ENCODE measurements at places on chromosomes 5 and 9.

- DNase-seq = no peak
Measured at GRCh38 chr9:89579741-89580385, 24.9 kb upstream of the GADD45G start.

DNA sequence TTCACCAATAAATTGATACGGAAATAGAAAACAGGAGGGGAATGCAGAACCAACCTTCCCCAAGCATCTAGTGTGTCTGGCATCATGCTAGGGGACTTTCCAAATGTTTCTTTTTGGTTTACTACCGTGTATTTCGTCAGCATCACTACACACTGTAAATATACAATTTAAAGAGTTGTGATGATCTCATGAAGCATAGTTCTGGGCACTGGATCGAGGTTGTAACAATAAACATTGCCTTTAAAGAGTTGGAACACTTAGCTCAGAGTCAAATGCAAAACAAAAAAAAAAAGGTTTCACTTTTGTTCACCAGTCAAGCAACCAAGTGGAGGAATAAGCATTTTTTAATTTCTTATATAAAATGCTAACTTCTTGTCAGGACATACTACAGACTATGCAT is 2.9 kb upstream of the SCAI start:
- no peak for DNase-seq

- DNase-seq = no peak
Measured at GRCh38 chr9:70054521-70054920, 10.9 kb downstream of the MAMDC2 start.

DNA sequence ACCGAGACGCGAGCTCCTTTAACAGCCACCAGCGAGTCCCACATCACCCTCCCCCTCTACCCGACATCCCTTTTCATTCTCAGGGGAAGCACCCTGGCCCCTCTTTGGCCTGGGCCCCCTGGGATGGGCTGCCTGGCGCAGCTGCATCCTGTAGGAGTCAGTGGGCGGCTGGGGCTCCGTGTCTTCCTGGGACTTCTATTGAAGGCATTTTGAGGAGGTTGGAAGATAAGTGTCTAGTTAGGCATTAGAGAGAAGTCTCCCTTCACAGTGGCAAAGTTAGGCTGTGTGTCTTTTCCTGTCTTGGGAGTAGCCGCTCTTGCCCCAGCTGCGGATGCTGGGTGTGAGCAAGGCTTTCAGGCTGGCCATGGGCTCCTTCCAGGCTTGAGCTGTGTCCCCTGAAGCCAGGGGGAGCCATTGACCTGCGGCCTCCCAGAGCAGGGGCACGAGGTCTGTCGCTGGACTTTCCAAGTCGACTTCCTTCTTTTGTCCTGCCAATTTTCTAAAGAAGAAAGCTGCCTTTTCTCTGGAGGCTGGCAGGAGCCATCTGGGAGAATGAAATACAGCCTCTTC is 18.6 kb upstream of the NKD2 start:
- DNase-seq = no peak

DNA sequence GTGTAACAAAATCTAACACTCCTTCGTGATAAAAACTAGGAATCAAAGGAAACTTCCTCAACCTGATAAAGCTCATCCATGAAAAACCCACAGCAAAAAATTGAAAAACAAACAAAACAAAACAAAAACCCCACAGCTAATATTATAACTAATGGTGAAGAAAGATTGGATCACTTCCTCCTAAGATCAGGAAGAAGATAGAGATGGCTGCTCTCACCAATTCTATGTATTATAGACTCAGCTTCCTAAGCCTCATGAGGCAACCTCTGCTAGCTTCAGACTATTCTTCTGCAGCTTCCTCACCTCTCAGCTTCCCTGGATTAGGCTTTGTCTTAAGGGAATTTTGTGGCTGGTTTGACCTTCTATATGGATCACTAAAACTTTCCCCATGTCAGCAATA is 40.1 kb downstream of the PHAX start:
- DNase-seq = no peak

DNA sequence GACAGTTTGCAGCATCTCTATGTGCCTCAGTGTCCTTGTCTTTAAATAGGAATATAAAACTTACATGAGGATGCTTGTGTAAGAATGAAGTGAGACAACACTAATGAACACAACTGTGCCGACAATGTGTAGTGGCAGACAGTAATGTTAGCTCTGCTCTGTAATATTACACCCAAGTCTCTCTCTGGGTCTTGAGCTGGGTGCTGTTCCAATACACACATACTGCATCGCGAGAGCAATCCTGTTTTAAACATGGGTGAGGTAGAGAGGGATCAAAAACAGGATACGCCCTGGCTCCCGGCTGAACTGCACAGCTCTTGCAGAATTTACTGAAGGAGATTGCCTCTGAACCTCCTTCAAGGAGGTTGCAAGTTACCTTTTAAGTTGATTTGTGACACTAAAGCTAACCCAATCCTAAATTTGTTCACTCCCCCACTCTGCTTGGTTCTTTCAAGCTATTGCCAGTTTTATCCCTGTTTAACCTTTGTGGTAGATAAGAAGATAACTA is 155.2 kb upstream of the ISL1 start:
- DNase-seq = no peak

DNA sequence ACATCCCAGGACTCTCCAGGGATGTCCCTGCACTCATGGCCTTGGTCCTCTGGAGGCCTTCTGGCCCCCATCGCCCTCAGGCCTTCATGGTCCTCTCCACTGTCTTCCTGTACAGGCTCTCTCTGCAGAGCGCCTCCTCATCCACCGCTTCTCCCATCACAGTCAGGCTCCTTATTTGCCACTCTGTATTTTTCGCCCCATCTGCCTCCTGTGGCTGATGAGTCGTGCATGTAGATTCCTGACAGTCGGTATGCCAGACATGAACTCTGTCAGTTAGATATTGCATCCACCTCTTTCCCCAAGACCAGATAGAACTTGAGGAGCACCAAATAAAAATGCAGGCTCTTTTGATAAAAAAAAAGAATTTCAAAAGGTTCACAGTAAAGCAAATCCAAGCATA is 362.8 kb downstream of the IRX1 start:
- DNase-seq = no peak

GRCh38 chr5:32709750-32710549 is 1.2 kb upstream of the NPR3 start:
- DNase-seq = peak; percentile 51

- DNase-seq = no peak
Measured at GRCh38 chr9:86389628-86390027, 35.4 kb upstream of the TUT7 start.

Data from NCI-H2081 treated with DMSO at 0.1 percent for 48 hours (cell line).